ENCODE measurements at places on chromosomes 13 and 19.
A peak's percentile ranks its signal among the peaks of the same experiment; 100 is the strongest.

DNA sequence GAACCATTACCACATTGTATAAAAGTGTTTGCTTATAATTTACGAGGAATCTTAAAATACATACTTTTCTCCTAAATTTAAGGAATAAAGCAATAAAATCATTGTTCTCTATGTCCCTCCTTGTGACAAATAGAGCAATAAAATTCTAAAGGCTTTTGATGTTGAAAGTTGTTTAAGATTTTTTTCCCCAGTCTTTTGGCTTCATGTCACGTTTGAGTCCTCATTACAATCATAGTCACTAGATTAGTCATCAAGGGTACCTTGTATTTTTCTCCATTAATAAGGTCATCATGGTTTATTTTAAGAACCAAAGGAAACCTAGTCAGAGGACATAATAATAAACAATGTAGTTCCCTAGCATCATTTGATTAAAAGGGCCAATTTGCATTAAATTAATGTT is 3.2 kb downstream of the WBP4 start:
- no peak for DNase-seq

DNA sequence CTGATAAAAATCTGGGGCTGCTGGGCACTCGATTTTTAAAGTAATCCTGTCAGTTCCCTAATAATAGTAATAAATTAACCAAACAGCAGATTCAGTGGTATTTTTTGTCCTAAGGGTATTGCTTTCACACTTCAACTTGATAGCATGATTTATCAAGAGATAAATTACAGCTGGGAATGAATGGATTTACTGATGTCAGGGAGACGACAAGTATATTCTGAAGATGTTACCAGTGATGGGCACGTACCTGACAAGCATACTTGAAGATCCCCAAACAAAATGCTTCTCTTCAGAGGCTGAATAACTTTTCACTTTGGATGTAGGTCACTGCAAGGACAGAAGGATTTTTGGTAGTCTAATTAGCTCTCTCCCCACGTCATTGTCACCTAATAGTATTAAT is 82.0 kb downstream of the OLFM4 start:
- DNase-seq = no peak

DNA sequence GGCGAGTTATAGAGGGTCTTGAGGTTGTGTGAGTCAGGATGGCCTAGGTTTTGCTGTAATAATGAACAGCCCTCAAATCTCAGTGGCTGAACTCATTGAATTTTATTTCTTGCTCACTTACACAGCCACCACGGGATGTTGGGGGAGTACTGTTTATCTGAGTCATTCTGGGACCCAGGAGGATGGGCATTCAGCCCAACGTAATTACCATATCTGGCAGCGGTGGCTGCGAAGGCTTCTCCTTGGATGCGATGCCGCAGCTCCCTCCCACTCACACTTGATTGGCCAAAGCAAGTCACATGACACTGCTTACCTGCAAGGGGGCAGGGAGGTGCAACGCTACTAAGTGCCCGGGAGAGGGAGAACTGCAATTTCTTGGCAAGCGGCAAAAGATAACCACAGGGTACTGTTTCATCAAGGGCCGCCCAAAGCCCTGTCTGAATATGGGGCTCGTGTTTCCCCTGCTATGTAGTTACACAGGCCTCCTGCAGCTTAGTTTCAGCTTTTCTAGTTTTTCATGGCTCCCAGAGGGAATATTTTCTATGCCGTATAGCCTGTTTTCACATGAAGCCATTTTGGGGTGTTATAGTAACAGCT is 19.9 kb downstream of the ZSWIM9 start:
- DNase-seq = no peak

DNA sequence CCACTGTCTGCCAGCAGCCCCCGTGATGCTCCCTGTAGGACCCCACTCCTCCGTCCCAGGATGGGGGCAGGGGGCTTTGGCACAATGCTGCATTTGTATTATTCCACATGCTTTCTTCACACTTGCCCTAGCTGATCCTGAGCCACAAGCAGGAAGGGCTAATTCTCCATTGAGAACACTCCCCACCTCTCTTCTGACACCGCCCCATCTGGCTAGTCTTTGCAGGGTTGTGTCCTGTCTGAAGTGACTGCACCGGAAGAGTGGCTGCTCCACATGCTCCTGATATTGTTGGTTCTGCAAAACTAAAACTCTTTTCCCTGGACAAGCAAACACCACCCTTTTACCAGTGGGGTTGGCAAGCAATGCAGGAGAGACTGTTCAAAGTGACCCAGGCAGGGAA is 18.0 kb downstream of the ZNF574 start:
- DNase-seq = no peak

DNA sequence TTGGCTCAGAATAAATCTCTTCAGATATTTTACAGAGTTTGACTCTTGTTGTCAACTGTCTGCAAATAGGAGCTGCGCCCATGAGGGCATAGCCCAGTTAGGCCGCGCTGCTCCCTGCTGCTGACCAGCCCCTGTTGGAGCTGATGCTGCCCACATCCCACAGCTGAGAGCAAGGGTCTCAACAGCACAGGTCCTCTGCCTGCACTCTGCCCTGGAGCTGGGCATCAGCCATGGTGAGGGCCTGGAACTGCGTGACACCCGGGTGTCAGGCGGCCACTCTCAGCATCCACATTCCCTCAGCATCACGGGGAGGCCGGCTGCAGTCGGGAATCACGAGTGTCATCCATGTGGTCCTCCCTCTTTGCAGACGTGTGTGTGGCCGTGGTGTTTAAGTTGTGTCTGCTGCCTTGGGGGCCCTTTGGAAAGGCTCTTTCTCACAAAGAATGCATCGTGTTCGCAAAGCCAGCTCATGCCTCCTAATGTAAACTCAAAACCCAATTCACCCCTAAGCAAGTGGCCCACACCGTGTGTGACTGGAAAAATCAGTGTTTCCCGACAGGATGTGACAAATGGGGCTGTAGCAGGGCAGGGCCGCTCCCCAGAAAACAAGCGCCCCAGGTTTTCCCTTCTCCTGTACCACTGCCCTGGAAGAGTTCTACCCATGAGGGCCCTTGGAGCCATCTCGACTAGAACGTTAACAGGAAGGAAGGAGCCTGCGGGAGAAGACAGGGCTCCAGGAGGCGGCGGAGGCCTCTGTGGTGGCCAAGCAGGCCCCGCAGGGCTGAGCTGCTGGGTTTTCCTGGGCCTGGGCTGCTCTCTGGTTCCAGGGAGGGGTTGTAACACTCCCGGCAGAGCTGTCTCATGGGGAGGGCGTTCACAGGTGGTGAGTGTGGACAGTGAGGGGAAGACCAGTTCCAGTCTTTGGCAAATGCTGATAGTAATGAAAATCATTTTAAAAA is 20.3 kb downstream of the ATP11A start:
- DNase-seq = no peak

DNA sequence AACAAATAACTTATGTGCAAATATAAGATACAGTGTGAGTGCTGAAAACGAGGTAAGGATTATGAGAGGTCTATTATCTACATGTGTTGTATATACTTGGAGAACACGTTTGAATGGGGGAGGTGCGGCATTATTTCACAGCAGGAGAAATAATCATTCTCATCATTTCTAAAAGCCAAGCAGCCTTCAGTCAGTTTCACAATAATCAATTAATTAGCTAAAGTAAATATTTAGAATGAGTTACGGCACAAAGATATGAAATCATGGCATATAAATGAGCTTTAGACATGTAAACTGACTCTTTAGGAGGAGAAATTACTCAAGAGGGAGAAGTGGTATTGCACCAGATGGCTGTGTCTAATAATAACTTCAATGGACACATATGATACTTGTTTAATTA is 366.6 kb downstream of the DNAJC15 start:
- no peak for DNase-seq

- DNase-seq = no peak
These were observed 977.0 kb upstream of the SLC10A2 start for GRCh38 chr13:104043184-104043583.

DNA sequence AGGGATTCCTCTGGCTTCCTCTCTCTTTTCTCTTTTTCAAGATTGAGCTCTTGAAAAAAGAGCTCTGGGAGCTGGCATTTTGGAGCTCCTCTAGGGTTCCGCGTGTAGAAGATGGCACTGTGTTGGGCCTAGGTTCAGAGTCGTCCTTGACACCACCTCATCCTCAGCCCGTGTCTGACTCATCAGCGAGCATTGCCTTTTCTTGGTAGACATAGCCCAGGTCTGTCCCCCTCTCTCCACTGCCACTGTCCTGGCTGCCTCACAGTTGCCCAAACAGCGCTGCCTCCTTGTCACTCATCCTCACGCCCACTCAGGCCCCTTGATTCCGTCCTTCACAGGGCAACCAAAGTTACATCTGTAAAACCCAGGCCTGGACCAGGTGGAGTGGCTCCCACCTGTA is 24.6 kb downstream of the PAK4 start:
- no peak for DNase-seq

DNA sequence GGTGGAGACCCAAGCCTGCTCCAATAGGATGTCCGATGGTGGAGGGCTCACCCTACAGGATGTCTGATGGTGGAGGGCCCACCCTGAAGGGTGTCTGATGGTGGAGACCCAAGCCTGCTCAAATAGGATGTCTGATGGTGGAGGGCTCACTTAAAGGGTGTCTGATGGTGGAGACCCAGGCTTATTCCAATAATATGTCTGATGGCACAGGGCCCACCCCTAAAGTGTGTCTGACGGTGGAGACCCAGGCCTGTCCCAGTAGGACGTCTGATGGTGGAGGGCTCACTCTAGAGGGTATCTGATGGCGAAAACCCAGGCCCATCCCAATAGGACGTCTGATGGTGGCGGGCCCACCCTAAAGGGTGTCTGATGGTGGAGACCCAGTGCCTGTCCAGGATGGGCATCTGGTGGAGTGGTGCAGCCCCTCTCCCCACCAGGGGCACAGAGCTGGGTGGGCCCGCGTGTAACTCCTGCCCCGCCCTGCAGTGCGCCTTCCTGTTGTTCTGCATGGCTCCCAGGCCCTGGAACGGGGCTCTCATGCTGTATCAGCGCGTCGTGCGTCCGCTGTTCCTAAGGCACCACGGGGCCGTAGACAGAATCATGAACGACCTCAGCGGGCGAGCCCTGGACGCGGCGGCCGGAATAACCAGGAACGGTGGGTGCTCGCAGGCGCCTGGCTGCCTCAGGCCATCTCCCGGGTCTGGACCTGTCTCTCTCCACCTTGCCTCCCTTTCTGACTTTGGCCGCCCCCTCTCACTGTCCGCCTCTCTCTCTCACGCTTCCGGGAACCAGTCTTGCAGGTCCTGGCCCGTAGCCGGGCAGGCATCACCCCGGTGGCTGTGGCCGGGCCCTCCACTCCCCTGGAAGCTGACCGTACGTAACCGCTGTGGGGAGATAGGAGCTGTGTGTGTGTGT is 5.1 kb downstream of the REEP6 start:
- DNase-seq = no peak

DNA sequence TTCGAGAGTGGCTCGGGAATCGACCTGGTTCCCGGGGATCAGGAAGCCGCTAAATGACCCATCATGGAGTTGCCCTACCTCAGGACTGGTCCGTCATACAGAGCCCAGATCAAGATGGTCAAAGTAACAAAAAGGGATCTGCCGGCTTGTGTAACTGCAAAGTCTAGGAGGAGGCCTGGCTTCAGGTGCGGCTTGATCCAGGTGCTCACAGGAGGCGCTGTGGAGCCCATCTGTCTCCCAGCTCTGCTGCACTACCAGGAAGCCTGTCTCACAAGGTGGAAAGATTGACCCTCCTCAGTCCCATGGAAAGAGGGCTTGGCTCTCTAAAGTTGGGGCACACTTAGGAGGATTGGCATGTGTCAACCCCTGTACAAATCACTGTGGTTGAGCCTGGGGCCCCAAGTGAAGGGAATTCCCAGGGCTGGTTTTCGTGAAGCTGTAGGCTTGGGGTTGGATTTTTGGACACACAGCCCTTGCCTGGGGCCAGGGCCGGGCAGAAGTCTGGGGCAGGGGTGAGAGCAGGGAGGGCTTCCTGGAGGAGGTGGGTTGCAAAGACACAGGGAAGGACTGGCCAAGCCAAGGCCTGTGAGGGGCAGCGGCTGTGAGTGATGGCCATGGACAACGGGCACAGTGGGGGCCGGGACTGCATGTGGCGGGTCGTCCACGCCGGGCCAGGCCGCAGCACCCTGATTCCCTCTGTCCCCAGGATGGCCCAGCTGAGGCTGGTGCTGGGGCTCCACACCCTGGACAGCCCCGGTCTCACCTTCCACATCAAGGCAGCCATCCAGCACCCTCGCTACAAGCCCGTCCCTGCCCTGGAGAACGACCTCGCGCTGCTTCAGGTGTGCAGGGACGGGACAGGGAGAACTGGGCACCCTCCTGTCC is 4.2 kb downstream of the GZMM start:
- no peak for DNase-seq

GRCh38 chr19:18434411-18435175 is 3.3 kb downstream of the ISYNA1 start:
- DNase-seq = no peak

DNA sequence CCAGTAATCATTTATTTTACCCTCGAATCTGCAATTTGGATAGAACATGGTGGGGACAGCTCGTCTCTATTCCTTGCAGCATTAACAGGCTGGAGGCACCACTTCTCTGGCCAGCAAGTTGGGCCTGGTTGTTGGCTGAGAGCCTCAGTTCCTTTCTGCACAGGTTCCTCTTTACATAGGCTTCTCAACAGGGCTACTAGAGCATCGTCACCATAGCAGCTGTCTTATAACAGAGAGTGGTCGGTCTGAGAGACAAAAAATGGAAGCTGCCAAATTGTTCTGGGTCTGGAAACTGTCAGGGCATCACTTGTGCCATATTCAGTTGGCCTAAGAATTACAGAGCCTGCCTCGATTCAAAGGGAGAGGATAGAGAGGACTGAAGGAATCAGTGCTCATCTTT is 86.7 kb downstream of the DNAJC15 start:
- DNase-seq = no peak

- no peak for DNase-seq
These were observed 6.3 kb downstream of the DACT3 start for GRCh38 chr19:46654621-46655152.

DNA sequence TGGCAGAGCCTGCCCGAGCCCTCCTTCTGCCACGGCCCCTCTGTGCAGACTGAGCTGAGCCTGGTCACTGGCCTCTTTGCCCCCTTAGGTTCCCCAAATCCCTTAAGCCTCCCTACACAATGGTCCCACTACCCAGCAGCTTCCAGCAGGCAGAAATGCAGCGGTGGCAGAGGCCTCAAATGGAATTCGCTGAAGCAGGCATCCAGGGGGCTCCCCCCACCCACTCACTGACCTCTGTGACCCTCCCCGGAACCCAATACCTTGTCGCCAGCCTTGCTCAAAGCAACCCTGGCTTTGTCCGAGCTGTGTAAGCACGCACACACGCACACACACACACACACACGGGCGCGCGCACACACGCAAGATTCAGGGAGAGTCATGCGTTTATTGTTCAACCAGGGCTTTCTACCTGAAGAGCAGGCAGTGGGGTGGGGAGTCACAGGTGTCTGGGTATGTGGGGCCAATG is at the start of gene LIM2:
Gene LIM2, minus strand, starts transcription at position 51 of the 466 bp plus-strand sequence. CDS start 531 bp downstream, outside the sequence.
- DNase-seq = no peak

GRCh38 chr13:99307648-99308339 is 595 bp upstream of the GPR183 start:
- DNase-seq = peak; percentile 80

- DNase-seq = no peak
These were observed 13.0 kb downstream of the ZIC2 start for GRCh38 chr13:99994638-99995020.

GRCh38 chr19:18438331-18439024 is 545 bp upstream of the ISYNA1 start:
- no peak for DNase-seq
